ENCODE measurements at places on chromosomes 6 and 20.

- DNase-seq: peak; percentile 33
Measured at GRCh38 chr6:47787620-47788497, 6.0 kb downstream of the OPN5 start.

- DNase-seq: no peak
Measured at GRCh38 chr20:42690842-42691437, 498.8 kb downstream of the PTPRT start.

DNA sequence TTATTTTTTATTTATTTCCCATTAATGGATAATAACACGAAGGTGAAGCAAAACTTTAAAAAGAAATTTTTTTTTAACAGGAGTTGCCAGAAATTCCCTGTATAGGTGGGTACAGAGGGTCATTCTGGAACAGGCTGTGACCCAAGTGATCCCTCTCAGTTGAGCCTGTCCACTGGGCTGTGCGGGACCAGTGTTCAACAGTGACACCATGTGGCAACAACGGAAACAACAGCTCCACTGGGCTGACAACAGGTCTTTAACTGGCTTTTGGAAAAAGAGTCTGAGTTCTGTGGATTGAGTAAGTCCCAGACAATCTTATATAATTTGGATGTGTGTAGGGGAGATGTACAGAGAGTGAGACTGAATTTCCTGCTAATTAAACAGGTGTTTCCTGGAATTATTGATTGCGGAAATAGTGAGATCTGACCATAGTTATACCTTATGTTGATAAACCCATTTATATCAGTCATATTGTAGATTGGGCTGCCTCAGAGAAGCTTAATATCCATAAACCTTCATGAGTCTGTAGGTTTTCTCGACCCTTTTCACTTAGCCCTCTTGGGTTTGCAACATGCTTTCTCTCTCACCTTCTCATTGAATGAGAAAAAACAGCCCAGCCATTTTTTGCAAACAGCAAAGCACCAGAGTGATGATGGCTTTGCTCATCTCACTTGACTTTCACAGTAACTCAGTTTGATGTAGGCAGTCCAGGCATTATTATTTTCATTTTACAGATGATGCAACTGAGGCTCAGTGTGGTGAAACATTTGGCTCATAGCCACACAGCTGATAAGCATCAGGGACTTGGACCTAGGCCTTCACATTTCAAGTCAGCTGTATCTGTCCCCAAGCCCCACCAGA lies 17.5 kb downstream of the KIAA1755 start:
- no peak for DNase-seq

DNA sequence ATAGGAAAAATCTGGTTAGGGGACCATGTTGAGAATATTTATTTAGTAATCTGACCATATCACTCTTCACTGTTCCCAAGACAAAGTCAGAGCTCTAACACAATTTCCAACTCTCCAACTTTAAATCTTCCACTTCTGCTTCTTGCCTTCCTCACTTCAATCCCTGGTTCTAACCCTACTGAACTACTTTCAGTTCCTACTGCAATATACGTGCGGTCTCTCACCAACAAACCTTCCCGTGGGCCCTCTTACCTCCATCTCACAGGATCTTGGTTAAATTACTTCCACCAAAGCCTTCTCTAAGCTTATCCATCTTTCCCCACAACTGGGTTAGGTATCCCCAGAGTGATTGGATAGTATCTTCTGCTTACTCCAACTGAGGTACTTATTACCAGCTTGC lies 8.0 kb downstream of the EIF2S2 start:
- no peak for DNase-seq

DNA sequence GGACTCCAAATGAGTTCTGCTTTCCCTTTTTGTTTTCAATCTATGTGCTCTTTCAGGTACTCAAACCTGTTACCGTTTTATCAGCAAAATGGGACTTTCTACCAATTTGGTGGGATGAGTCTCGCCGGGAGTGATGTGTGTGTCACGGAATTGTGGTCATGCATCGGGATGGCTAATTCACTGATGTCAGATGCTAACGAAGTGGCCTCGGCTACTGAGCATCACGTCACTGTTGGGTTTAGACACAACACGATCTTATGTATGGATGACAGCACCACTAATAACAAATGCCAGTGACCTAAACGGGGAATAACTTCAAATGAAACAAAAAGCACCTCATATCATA lies 1.6 kb upstream of the PCK1 start:
- no peak for DNase-seq

GRCh38 chr6:151012321-151013294 lies 147.1 kb downstream of the MTHFD1L start:
- no peak for DNase-seq

DNA sequence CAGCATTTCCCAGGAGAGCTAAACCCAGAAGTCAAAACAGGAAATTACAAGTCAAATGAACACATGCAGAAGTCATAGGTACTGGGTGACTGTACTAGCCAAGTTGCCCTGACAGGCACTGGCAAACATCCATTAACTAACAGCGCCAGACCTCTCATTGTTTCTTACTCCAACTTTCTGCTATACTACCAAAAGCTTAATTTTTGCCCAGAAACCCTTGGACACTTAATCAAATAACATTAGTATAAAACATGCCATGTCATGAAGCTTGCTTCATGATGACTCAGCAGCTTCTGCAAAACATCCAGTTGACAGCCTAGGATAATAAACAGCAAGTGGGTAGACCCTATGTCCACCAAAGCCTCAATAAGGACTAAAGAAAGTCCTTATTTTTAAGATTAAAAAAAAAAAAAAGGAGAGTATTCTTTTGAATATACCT lies 3.5 kb downstream of the NUP153 start:
- no peak for DNase-seq

DNA sequence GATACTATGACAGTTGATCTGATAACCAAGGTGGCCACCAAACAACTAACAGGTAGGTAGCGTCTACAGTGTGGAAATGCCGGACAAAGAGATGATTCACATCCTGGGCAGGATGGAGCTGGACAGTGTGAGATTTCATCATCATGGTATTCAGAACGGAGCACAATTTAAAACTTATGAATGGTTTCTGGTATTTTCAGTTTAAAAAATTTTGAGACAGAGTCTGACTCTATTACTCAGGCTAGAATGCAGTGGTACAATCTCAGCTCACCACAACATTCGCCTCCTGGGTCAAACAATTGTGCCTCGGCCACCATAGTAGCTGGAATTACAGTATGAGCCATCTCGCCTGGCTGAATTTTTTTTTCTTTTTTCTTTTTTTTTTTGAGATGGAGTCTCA lies 43.8 kb downstream of the CEP57L1 start:
- no peak for DNase-seq

DNA sequence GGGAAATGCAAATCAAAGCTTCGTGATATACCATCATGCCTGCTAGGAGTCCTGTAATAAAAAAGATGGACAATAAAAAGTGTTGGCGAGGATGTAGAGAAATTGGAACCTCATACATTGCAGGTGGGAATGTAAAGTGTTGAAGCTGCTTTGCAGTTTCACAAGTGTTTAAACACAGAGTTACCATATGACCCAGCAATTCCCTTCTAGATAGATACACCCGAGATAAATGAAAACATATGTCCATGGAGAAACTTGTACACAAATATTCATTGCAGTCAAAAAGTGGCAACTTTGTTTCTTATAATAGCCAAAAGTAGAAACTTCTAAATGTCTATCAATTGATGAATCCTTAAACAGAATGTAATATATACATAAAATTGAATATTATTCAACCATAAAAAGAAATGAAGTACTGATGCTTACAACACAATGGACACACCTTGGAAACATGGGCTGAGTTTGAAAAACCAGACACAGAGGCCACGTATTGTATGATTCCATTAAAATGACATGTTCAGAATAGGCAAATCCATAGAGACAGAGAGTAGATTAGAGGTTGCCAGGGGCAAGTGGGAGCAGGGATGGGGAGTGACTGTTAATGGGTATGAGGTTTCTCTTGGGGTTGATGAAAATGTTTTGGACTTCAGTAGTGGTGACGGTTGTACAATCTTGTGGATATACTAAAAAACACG lies 20.8 kb upstream of the ERVFRD-1 start:
- no peak for DNase-seq

DNA sequence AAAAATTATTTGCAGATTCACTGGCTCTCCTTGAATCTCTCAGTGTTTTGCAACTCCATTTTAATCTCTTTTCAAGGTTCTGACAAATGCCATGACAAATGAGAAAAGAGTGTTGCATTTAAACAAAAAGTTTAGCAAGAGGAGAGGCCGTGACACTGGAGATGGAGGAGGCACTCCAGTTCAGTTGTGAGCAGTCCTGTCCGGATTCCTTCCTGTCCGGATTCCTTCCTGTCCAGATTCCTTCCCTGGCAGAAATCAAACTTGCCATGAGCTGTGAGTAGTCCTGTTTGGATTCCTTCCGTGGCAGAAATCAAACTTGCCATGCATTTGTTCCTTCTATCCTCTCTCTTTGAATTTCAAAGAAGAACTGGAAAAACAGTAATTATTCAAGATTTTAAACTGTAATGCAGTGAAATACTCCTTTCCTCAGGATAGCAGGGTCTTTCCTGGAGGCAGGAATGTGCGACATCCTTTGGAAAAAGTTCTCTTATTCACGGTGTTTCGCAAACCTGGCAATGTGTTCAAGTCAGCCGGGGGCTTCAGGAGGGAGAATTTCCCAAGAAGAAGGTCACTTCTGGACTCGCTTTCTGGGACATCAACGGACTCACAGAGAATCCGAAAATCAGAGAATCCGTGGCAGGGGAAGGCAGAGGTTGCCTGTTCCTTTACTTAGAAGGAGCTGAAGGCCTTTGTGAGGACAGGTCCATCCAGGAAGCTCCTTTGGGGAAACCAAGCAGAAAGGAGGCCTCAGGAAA lies 48.7 kb upstream of the DACT2 start:
- no peak for DNase-seq

GRCh38 chr20:1415667-1416468 lies 23.0 kb upstream of the FKBP1A start:
- DNase-seq: no peak

All from right renal cortex interstitium (tissue), 3 donors.